ENCODE measurements at places on chromosomes 2 and 18. TPM values are rescaled to one million over a fixed set of nuclear protein-coding genes. Genes with fewer than 3 reads are reported as not detected.

FBXO36 gene
- 3.5 TPM for total RNA-seq

LBX2 gene
- 3.0 TPM for total RNA-seq

NT5DC4 gene
- not detected for total RNA-seq

SERPINB11 gene
- not detected for total RNA-seq

SLC8A1 gene
- 109 TPM for total RNA-seq

EGR4 gene
- under 0.01 TPM for total RNA-seq

SCTR gene
- not detected for total RNA-seq

CD8B gene
- not detected for total RNA-seq

ARHGAP28 gene
- total RNA-seq, result 27.2 TPM

ATOH8 gene
- total RNA-seq, result 19.0 TPM

WDR43 gene
- total RNA-seq, result 80.9 TPM

LRRTM1 gene
- total RNA-seq, result not detected

TUBB8B gene
- total RNA-seq, result not detected

GKN2 gene
- not detected for total RNA-seq

TBR1 gene
- not detected for total RNA-seq

TBC1D8 gene
- total RNA-seq, result 3.8 TPM

IL36B gene
- total RNA-seq, result not detected

DCDC2C gene
- total RNA-seq, result not detected

SKOR2 gene
- not detected for total RNA-seq

LRRC30 gene
- total RNA-seq, result not detected

EIF2AK3 gene
- 20.3 TPM for total RNA-seq

TM4SF20 gene
- total RNA-seq, result not detected

MDH1B gene
- 1.8 TPM for total RNA-seq

ST8SIA5 gene
- under 0.01 TPM for total RNA-seq

AQP12A gene
- not detected for total RNA-seq

SMCHD1 gene
- 96.6 TPM for total RNA-seq

HTR2B gene
- 92.5 TPM for total RNA-seq

MTX2 gene
- total RNA-seq, result 29.6 TPM

MAP3K19 gene
- not detected for total RNA-seq

NYAP2 gene
- not detected for total RNA-seq

ITM2C gene
- 77.3 TPM for total RNA-seq

DNAJC5G gene
- not detected for total RNA-seq

PLGLB1 gene
- 0.99 TPM for total RNA-seq

SCN7A gene
- total RNA-seq, result 23.6 TPM

CCDC85A gene
- total RNA-seq, result not detected

CXCR4 gene
- total RNA-seq, result under 0.01 TPM

ZAP70 gene
- not detected for total RNA-seq

NRP2 gene
- total RNA-seq, result 28.7 TPM

MBD2 gene
- total RNA-seq, result 43.8 TPM

MAP4K4 gene
- 164 TPM for total RNA-seq

PLA2R1 gene
- total RNA-seq, result 8.3 TPM

LOXHD1 gene
- total RNA-seq, result not detected

STRN gene
- total RNA-seq, result 13.4 TPM

CHRND gene
- total RNA-seq, result not detected

PLEK gene
- not detected for total RNA-seq

LRATD1 gene
- total RNA-seq, result 0.51 TPM

Data from fibroblast of lung (primary cell).